ENCODE measurements at places on chromosomes 12 and 14.
A peak's percentile ranks its signal among the peaks of the same experiment; 100 is the strongest.

- no peak for DNase-seq
Observed at GRCh38 chr12:76471579-76471978, 88.0 kb downstream of the OSBPL8 start.

DNA sequence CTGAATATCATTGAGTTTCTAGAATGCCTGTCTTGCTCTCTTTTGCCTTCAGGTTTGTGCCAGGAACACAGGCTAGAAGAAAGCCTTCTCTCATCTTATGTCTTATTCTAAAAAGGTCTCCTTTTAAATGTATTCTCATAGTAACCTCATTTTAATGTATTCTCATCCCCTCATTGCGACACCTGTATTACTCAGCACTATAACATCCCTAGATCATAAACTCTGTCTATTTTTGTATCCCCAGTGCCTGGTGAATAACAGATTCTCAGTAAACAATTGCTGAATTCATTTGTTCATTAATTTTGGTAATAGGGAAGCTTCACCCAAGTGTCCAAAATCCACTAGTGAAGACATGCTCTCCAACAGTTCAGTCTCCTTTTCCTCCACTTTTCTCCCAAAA lies 8.8 kb upstream of the LRRK2 start:
- no peak for DNase-seq

GRCh38 chr12:83818881-83819280 lies 1093.7 kb downstream of the SLC6A15 start:
- DNase-seq: no peak

GRCh38 chr14:54902521-54903420 lies at the start of gene GCH1:
Gene GCH1 (minus strand): TSS chr14:54902826. CDS start chr14:54902663, 163 bp downstream.
- DNase-seq: peak; percentile 88

DNA sequence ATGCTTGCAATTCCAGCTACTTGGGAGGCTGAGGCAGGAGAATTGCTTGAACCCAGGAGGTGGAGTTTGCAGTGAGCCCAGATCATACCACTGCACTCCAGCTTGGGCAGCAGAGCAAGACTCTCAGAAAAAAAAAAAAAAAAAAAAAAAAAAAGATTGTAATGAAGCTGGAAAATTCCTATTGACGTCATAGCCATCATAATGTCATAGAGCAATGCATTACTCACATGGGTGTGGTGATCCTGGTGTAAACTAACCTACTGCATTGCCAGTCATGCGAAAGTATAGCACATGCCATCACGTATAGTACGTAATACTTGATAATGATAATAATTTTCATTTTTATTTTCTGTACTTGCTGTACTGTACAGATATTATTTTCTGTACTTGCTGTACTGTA lies 42.7 kb upstream of the NID2 start:
- DNase-seq: no peak

GRCh38 chr12:89621521-89621920 lies 87.1 kb downstream of the ATP2B1 start:
- DNase-seq: no peak

GRCh38 chr12:118144499-118144898 lies 8.6 kb downstream of the PEBP1 start:
- DNase-seq: no peak

DNA sequence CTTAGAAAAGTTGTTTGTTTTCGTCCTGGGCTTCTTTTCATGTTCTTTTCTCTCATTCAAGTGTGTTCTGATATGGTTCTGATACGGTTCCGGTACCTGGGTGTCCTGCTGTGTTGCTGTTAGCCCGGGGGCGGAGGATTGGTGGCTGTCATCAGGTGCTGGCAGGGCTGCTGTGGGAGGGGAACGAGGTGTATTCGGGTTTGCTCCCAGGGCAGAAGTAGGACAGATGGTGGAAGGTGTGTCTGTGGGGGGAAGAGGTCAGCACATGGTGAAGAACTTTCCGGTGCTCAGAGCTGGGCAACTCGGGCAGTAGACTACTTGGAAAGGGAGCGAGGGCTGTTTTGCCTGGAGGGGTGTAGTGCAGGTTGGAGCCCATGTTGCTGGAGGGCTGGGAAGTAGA lies 70.2 kb downstream of the SLC25A47 start:
- DNase-seq: no peak

- no peak for DNase-seq
Observed at GRCh38 chr14:97101561-97101960, 304.4 kb downstream of the VRK1 start.

- no peak for DNase-seq
Observed at GRCh38 chr12:16350682-16351081, 3.2 kb downstream of the MGST1 start.
